Activated CD4-positive, alpha-beta T cell treated with anti-CD3 and anti-CD28 coated beads, Interleukin-2, amount 10 ng/mL, durations not matched to agents 24 days and 14 days (primary cell): ENCODE measurements at places on chromosomes 16 and 17. TPM values are rescaled to one million over a fixed set of nuclear protein-coding genes. Genes with fewer than 3 reads are reported as not detected.

DNA sequence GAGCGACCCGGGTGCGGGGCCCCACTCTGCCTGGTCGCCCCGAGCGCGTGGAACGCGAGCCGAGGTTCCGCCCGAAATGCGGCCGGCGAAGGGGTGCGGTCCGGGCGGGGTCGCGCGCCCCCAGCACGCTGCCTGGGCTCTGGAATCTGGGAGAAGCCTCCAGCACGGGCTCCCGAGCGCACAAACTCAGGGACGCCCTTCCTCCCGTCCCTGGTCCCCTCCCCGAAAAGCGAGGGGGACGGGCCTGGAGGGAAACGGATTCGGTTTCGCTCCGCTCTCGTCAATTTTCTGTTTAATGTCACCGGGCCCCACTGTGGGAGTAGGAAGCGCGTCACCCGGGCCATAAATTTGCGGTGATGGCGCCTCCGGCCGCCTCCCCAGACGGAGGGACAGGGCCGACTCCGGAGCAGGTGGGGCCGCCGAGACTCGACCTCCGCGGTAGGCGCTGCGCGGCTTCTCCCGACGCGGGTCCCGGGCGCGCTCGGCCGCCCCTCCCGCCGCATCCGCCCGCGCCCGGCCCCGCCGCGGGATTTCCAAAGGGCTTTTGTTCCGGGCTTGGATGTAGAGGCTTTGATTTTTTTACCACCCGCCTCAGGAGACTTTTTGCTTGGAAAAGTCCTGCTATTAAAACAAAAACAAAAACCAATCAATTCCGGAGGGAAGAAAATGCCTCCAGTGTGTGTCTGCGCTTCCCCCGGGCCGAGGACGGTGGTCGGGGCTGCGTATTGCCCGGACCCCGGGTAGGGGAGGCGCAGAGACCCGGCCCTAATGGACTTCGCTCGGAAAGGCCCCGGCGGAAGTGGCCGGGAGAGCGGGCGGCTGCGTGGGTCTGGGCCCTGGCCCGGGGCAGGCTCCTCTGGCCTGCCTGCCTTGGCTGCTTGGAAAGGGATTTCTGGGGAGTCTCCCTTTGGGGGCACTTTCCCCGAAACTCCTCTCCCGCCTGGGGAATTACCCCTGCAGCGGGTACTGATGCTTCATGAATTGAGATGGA is 7.9 kb upstream of the BAHCC1 start:
- DNase-seq, result peak; percentile 87
- H3K27ac ChIP-seq, result peak overlapping the region; percentile 69
- peaks cover 5% of the 10 kb centered on the region for H3K4me1 ChIP-seq
- H3K36me3 ChIP-seq, result peaks cover 2% of the 10 kb centered on the region
- peak overlapping the region; percentile 81 for H3K4me3 ChIP-seq

- peaks cover 78% of the 10 kb centered on the region for H3K36me3 ChIP-seq
- H3K4me1 ChIP-seq, result peaks cover 60% of the 10 kb centered on the region
- H3K27me3 ChIP-seq, result no peaks in the 10 kb centered on the region
- peak overlapping the region; percentile 92 for H3K27ac ChIP-seq
- H3K4me3 ChIP-seq, result peak overlapping the region; percentile 95
Measured at GRCh38 chr17:4940555-4941318, 669 bp downstream of the RNF167 start.

DNA sequence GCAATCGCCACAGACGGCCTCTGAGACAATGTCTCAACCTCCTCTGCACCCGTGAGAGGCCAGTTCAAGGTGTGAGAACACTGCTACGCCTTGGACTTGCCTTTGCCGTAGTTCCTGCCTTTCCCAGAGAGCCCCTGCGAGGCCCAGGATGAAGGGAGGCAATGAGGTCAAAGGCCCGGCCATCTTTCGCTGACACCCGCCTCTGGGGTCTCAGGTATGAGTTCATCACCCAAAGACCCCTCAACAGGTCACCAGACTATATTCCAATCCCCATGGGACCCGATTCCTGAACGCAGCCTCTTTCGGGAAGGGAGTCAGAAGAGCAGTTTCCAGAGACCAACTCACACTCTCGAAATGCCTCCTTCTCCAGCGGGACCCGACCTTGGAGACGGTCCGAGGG is 573.5 kb downstream of the KCNJ18 start:
- no peak overlapping the region for H3K4me3 ChIP-seq
- H3K27me3 ChIP-seq, result no peaks in the 10 kb centered on the region
- no peak for DNase-seq
- H3K36me3 ChIP-seq, result no peaks in the 10 kb centered on the region
- no peaks in the 10 kb centered on the region for H3K4me1 ChIP-seq

DNA sequence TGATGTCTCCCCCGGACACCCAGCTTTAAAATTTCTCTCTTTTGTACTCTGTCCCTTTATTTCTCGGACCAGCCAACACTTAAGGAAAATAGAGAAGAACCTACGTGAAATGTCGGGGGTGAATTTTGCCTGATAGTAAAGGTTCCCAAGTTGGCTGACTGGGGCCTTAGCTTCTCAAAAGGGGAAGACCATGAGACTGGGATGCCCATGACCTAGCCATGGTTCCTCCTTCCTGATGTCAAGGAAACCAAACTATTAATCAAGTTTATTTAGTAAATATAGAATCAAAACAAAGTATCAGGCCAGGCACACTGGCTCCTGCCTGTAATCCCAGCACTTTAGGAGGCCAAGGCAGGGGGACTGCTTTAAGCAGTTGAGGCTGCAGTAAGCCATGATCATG is 2.4 kb upstream of the EIF1 start:
- H3K27ac ChIP-seq, result no peak overlapping the region
- no peak overlapping the region for H3K4me3 ChIP-seq
- H3K36me3 ChIP-seq, result peaks cover 22% of the 10 kb centered on the region
- H3K4me1 ChIP-seq, result peaks cover 34% of the 10 kb centered on the region
- H3K27me3 ChIP-seq, result no peaks in the 10 kb centered on the region

DGKE gene
- total RNA-seq, result 33.0 and 33.6 TPM in 2 replicates

TBC1D26 gene
- not detected in 2 replicates for total RNA-seq
